Thoracic aorta (tissue), 2 donors: ENCODE measurements at places on chromosomes 12 and 14. TPM values are rescaled to one million over a fixed set of nuclear protein-coding genes. Genes with fewer than 3 reads are reported as not detected.
A peak's percentile ranks its signal among the peaks of the same experiment; 100 is the strongest.

DNA sequence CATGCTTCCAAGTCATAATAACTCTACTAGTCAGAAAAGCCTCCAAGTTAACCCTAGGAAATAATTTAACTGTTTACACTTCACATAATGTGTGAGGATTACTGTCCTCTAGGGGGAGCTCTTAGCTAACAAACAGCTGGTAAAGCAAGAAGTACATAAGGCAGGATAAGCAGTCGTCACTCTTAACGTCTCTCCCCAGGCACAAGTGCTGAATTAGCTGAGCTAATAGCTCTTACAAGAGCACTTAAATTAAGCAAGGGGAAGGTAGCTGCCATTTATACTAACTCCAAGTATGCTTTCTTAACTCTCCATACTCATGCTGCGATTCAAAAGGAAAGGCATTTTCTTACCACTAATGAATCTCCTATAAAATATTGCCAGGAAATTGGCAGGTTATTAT lies 79.3 kb upstream of the TSPAN11 start:
- DNase-seq, result no peak

DNA sequence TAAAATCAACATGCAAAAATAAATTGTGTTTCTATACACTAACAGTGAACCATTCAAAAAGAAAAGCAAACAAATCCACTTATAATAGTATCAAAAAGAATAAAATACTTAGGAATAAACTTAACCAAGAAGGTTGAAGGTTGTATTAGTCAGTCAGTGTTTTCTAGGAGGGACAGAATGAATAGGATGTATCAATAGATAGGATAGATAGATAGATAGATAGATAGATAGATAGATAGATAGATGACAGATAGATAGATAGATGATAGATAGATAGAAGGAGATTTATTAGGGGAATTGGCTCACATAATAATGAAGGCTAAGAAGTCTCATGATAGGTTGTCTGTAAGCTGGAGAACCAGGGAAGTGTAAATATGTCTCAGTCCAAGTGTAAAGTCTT lies 37.2 kb upstream of the MON2 start:
- DNase-seq, result no peak

DNA sequence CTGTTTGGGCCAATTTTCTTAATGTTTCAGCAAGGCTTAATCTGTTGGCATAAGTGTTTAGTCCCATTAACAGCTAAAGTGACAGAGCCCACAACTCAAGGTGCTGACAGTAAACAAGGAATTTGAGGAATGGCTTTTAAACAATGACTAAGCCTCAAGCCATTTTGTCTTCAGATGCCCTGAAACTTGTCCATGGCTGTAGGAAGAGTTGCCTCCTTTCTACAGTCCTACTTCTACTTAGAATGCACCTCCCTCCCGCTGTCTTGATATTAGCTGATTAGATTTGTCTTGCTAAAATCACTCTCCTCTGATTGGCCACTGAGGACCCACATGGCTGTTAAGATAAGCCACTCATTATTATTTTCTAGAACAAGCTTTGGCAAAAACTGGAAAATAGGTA lies 188.4 kb upstream of the OTX2 start:
- DNase-seq, result no peak

- DNase-seq, result no peak
Measured at GRCh38 chr12:97283297-97283696, 179.3 kb upstream of the RMST start.

DNA sequence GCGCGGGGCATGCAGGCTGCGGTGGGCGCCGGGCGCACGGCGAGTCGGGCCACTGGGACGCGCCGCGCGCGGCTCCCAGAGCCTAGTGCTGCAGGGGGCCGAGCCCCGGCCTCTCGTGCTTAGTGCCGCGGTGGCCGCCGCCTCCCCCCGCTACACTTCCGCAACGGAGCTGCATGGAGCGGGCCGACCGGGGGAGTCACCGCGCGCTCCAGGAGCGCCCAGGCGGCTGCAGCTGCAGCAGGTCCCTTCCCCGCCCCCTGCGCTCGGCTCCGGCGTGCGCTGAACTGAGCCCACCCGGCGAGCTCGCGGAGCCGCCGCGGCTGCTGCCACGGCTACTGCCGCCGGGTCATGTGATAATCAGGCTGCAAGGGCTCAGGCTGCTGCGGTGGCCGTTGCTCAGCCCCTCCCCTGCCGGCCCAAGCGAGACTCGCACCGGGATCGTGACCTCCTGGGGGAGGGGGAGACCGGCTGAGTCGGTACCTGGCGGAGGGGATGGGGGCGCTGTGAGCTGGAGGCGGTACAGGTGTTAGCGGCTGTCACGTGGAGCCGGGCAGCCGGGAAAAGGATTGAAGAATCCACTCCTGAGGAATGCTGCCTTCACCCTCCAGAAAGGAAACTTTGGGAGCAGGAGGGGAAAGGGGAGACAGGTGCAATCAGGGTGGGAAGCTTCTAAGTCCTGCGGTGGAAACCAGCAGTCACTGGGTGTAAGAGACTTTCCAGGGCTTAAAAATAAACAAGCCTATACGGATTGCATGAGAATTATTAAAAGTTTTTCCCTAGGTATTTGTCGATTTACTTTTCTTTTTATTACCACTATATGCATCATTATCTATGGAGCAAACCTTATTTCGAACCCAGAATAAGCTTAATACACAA lies at the start of gene PPM1H:
PPM1H (minus strand) TSS at position 352 of the 876 bp plus-strand sequence. CDS start 414 bp downstream, outside the sequence.
- no peak for DNase-seq

- DNase-seq, result no peak
Measured at GRCh38 chr12:131642771-131643170, 68.1 kb upstream of the SFSWAP start.

GRCh38 chr14:72740504-72740961 lies 153.4 kb downstream of the DPF3 start:
- DNase-seq, result no peak

DNA sequence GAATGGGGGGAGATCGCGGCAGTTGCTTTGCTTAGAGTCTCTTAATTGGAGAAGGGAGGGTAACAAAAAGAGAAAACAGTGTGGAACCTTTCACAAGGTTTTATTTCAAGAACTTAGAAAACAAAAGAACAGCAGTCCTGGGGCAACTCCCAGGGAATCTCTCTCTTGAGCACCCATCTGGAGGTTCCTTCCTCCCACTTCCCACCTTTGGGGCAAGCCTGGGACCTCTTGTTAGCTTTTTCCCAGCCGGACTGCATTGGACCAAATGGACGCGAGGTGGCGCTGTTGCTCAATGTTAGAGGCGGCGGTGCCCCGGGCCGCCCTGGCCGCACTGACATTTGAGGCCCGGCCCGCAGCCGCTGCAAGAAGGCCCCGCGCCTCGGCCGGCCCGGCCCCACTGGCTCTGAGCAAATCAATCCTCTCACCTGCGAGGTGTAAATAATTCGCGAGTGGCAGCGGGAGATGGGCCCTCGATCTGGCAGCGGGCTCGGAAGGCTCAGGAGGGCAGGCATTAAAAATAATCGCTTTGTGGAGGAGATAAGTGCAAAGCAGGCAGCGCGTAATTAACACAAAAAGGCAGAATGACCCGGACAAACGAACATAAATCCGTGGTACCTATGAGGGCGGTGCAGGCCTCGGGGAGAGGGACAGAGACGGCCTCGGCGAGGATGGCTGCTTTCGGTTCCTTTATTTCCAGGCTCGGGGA lies 2.8 kb upstream of the HOXC8 start:
- peak; percentile 59 for DNase-seq

DNA sequence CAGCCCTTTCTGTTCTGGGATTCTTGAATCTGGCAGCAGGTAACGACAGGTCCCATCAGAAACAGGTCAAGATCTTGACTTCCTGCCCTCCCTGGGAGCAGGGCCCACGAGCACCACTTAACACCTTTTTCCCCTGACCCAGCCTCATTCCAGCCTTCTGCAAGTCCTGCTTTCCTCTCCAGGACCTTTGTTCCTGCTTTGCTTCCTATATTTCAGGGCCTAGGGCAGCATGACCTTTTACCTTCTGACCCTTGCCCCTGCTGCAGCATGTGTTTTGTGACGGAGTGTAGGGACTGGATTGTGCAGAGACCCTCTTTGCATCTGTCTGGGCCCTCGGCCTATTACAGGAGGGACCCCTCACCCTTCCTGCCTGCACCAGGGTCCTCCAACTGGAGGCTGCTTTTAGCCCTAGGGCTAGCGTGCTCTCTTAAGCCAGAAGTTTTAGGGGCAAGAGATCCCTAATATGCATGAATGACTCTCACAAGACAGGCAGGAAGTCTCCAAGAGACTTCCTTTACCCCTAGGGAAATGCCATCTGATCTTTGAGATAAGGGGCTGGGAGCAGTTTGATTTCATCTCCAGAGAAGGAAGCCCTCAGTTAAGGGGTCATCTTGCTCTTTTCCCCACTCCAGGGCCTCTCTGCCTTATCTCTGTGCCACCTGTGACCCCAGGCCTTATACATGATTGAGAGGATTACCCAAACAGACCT lies 209.4 kb upstream of the BCL2L14 start:
- DNase-seq, result no peak

DNA sequence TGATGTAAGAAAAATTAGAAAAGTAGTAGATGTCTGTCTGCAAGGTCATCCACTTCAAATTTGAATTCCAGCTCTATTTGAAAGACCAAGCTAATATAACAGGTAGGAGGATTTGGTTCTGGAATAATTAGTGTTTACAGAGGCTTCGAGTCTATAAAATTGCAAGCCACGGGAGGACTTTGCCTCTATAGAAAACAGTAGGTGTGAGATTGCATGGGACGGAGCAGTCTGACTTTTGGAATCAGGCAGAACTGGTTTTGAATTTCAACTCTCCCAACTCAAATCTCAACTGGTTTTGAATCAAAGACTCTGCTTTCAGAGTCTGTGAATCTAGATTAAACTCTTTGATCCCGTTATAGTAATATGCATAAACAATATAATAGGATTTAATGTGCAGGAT lies 82.4 kb downstream of the PIK3C2G start:
- no peak for DNase-seq

GRCh38 chr14:29630566-29631160 lies 297.0 kb downstream of the PRKD1 start:
- DNase-seq, result no peak

DNA sequence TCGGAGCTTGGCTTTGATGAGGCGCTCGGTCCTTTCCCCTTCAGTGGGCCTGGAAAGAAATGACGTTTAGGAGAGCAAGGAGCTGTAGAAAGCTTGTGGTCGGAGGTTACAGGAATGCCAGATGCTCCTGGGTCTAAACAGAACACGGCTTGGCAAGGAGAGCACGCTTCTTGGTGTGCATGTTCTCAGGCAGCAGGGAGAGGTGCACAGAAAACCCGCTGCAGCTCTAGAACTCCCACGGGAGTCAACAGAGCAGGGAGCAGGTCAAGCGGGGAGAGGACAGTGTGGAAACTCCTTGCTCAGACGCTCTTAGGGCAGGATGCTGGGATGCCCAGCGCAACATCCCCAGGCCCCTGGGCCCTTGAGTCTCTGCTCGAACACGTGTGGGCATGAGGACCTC lies 51.0 kb downstream of the SSH1 start:
- DNase-seq, result no peak

- no peak for DNase-seq
Measured at GRCh38 chr14:103775506-103775905, 59.9 kb downstream of the ZFYVE21 start.

GRCh38 chr12:25058658-25059058 lies 109.8 kb upstream of the BCAT1 start:
- no peak for DNase-seq

DNA sequence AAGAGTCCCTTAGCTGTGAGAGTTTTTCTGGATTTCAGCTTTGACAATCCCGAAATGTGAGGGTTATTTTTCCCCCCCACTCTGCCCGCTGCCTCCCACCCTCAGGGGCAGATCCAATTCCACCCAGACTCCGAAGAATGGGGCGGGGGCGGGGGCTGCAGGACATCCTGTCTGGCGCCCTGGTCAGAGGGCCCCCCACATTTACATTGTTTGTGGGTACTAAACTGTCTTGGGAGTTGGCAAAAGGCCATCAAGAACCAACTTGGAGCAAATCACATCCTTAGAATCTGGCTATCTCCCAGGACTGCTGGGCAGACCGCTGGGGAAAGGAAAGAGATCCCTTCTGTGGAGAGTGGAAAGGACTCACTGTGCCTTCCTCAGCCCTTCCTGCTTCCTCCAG lies 2.4 kb downstream of the EMP1 start:
- DNase-seq, result no peak

GRCh38 chr12:122322501-122322900 lies 56.2 kb upstream of the VPS33A start:
- no peak for DNase-seq

DNA sequence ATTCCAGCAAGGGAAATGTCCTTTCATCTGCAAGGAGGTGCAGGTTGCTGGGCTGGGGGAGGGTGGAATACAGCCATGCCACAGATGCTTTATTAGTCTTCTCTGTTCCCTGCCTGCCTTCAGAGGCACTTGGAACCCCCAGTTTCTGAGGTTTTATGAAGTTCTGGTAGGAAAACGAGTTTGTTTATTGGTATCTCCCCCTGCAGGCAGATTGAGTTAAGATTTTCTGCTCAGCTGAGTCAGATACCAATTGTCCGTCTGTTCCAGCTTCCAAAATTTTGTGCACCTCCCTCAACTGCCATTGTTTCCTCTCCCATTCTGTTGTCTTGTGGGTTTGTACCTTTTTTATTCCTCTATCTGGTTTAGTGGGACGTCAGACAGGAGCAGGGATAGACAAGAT lies 155.6 kb downstream of the ETV6 start:
- no peak for DNase-seq

- DNase-seq, result no peak
Measured at GRCh38 chr14:104708606-104709268, 15.3 kb upstream of the ADSS1 start.

GRCh38 chr12:47080725-47081502 lies 1.2 kb upstream of the AMIGO2 start:
- DNase-seq, result no peak

DNA sequence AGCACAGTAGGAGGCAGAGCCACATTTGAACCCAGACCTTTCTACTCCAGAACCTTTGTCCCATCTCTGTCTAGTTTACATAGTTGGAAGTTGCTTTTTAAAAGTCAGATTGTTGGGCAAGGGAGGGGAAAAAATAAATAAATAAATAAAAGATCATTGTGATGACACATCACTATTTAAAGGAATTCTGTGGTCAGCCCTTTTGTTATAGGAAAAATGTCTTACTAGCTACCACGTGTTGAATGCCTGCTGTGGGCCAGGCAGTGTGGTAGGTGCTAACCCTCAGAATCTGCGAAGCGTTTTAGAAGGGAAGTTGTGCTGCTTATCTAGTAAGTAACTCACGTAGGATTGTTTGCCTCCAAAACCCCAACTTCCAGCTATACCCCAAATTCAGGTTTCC lies 62.3 kb downstream of the BHLHE41 start:
- DNase-seq, result no peak

GRCh38 chr14:69153873-69154270 lies 953 bp upstream of the DCAF5 start:
- DNase-seq, result no peak

The KCNMB4 gene
- total RNA-seq, result 1.6 TPM

The LRRC43 gene
- not detected for total RNA-seq

The CISTR gene
- total RNA-seq, result not detected

The RPS6KL1 gene
- 9.4 TPM for total RNA-seq

The DPY19L2 gene
- total RNA-seq, result 13.5 TPM

The CYP27B1 gene
- 2.2 TPM for total RNA-seq

The KLRC1 gene
- total RNA-seq, result 0.54 TPM
